ENCODE measurements at places on chromosomes 13 and 19. TPM values are rescaled to one million over a fixed set of nuclear protein-coding genes. Genes with fewer than 3 reads are reported as not detected.
A peak's percentile ranks its signal among the peaks of the same experiment; 100 is the strongest.

ZNF682 gene
- 4.9 TPM for total RNA-seq

CERS1 gene
- 5.3 TPM for total RNA-seq

- H3K4me1 ChIP-seq = no peaks in the 10 kb centered on the region
- no peak for DNase-seq
- H3K4me3 ChIP-seq = no peak overlapping the region
- no peaks in the 10 kb centered on the region for H3K36me3 ChIP-seq
- no peaks in the 10 kb centered on the region for H3K27me3 ChIP-seq
- H3K27ac ChIP-seq = no peak overlapping the region
Measured at GRCh38 chr13:36509369-36509768, 77.1 kb downstream of the CCNA1 start.

DNA sequence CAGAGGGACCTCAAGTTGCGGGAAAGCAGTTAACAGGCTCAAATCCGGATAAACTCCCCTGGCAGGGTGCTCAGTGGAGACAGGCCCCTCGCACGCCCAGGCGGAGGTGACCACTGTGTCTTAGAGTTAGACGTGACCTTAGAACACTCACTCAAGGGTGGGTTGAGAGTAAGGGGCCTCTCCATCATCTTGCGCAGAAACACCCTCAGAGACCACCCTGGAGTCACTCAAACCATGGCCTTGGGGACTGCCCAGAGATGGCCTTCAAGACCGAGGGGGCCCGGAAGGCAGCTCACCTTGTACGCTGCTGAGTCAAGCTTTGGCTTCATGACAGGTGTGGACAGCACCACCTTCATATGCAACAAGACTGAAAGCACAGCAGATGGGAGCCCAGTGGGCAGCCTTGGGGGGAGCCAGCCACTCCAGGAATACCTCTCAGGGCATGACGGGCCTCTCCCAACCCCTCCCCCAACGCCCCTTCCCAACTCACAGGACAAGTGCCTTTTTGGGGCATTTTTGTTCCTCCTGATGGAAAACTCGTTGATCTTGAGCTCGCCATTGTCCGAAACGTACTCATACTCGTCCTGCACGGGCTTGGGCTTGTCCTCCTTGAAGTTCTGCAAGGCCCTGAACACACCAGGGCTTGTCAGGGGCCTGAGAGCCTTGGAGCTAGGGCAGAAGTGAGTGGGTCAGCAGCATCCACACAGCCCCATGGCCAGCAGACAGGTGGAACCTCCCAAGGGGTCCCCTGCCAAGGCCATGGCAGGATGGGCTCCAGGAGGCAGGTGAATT lies 229.2 kb downstream of the TUBA3C start:
- no peak overlapping the region for H3K4me3 ChIP-seq
- H3K4me1 ChIP-seq = no peaks in the 10 kb centered on the region
- no peak overlapping the region for H3K27ac ChIP-seq
- H3K36me3 ChIP-seq = no peaks in the 10 kb centered on the region

GRCh38 chr19:38617764-38618589 lies at the start of gene MAP4K1:
TSS of gene MAP4K1 (minus strand) at chr19:38617953. CDS start at chr19:38617895, 58 bp downstream.
- DNase-seq = no peak
- no peaks in the 10 kb centered on the region for H3K36me3 ChIP-seq
- H3K27ac ChIP-seq = peak within 1 kb of the TSS; percentile 69
- H3K27me3 ChIP-seq = no peaks in the 10 kb centered on the region

SERP2 gene
- 4.3 TPM for total RNA-seq

GRCh38 chr13:106566641-106567473 lies 1.1 kb downstream of the ARGLU1 start:
- DNase-seq = peak; percentile 70
- peak overlapping the region; percentile 79 for H3K4me3 ChIP-seq
- peaks cover 27% of the 10 kb centered on the region for H3K4me1 ChIP-seq
- H3K27ac ChIP-seq = peak overlapping the region; percentile 97

GRCh38 chr19:6717441-6717971 lies 2.9 kb downstream of the C3 start:
- H3K4me1 ChIP-seq = peaks cover 7% of the 10 kb centered on the region
- H3K4me3 ChIP-seq = no peak overlapping the region
- no peak overlapping the region for H3K27ac ChIP-seq
- H3K27me3 ChIP-seq = no peaks in the 10 kb centered on the region
- no peak for DNase-seq

DNA sequence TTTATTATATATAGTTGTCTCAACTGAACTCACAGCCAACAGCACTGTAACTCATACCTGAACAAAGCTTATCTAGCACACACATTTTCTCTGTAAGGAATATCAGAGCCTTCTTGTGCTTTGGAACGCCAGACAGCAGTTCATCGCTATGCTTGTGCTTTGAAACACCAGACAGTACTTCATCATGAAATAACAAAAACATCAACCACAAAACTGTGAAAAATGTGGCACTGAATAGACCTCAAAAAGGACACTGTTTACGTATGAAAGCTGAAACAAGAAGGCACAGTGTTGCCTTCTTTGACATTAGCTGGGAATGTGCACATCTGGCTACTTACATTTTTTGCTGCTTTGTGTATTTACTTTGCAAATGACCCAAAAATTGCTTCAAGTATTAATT lies 160.2 kb downstream of the PDS5B start:
- no peaks in the 10 kb centered on the region for H3K4me1 ChIP-seq
- DNase-seq = no peak
- H3K4me3 ChIP-seq = no peak overlapping the region
- no peaks in the 10 kb centered on the region for H3K36me3 ChIP-seq

DNA sequence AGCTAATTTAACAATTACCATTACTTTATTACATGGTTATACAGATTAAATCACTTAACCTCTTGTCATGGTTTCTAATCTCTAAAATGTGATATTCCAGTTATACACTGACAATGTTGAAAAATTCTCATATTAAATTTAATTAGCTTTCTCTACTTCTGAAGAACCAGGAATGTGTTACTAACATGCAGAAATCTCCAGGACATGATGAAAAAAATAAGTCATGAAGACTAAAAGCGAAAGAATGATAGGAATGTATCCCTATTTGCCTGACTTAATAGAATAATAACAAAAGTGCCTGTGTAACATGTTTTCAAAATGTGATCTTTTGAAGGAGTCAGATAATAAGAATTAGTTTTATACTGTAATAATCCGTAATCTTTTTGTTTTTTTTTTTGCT lies 2823.7 kb upstream of the PCDH20 start:
- H3K36me3 ChIP-seq = no peaks in the 10 kb centered on the region
- H3K27ac ChIP-seq = no peak overlapping the region
- H3K4me3 ChIP-seq = no peak overlapping the region
- DNase-seq = no peak

DNA sequence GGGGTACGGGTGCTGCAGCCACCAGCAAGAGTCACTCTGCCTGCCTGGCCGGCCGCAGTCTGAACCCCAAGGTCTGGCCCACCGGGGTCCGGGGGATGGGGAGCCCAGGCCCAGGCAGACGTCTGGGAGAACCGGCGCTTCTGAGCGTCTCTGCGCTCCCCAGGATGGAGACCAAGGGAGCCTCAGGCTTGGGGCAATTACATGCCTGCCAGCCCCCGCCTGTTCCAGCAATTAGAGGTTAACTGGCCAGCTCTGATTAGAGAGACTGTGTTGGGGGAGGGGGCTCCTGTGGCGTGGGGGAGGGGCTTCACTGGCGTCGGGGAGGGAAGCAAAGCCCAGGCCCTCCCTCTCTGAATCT lies 11.9 kb downstream of the MEIS3 start:
- no peak for DNase-seq
- H3K27ac ChIP-seq = no peak overlapping the region
- no peaks in the 10 kb centered on the region for H3K4me1 ChIP-seq
- no peak overlapping the region for H3K4me3 ChIP-seq
- H3K36me3 ChIP-seq = no peaks in the 10 kb centered on the region

KCTD4 gene
- total RNA-seq = 0.23 TPM

DCT gene
- not detected for total RNA-seq

GRCh38 chr19:39335168-39335548 lies 685 bp downstream of the GMFG start:
- H3K4me1 ChIP-seq = peaks cover under 1% of the 10 kb centered on the region
- no peaks in the 10 kb centered on the region for H3K27me3 ChIP-seq
- no peak for DNase-seq
- no peaks in the 10 kb centered on the region for H3K36me3 ChIP-seq

IGFL1 gene
- total RNA-seq = not detected

GRCh38 chr13:67877031-67877430 lies 646.9 kb upstream of the PCDH9 start:
- no peaks in the 10 kb centered on the region for H3K27me3 ChIP-seq
- H3K36me3 ChIP-seq = no peaks in the 10 kb centered on the region
- DNase-seq = no peak
- no peaks in the 10 kb centered on the region for H3K4me1 ChIP-seq
- no peak overlapping the region for H3K4me3 ChIP-seq

CFD gene
- 9.0 TPM for total RNA-seq

C19orf81 gene
- total RNA-seq = 2.2 TPM

RFX2 gene
- 2.3 TPM for total RNA-seq

DNA sequence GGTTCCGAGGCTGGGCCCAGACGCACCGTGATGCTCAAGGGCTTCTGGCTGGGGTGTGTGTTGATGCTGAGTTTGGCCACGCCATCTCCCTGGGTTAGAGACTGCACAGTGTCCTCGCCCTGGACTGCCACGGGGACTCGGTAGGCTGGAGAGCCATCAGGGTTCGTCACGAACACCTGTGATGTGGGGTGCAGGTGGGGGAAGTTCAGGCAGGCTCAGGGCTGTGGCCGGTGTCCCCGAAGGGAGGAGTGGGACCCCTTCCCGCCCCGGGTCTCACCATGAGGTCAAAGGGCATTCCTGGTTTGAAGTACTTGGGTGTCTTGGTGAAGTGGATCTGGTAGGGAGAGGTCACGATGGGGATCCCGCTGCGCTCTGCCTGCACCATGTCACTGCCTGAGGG lies 8.2 kb downstream of the C3 start:
- no peak overlapping the region for H3K27ac ChIP-seq
- H3K4me1 ChIP-seq = no peaks in the 10 kb centered on the region
- peaks cover 30% of the 10 kb centered on the region for H3K27me3 ChIP-seq
- H3K4me3 ChIP-seq = no peak overlapping the region

OR7A5 gene
- total RNA-seq = not detected

- no peak overlapping the region for H3K27ac ChIP-seq
- DNase-seq = no peak
- H3K27me3 ChIP-seq = no peaks in the 10 kb centered on the region
- H3K36me3 ChIP-seq = no peaks in the 10 kb centered on the region
Measured at GRCh38 chr13:51643882-51644281, 59.6 kb downstream of the WDFY2 start.

GRCh38 chr19:52451241-52451640 lies 2.1 kb upstream of the ZNF578 start:
- no peaks in the 10 kb centered on the region for H3K36me3 ChIP-seq
- no peaks in the 10 kb centered on the region for H3K27me3 ChIP-seq
- H3K4me3 ChIP-seq = no peak overlapping the region
- H3K27ac ChIP-seq = no peak overlapping the region
- no peak for DNase-seq
- no peaks in the 10 kb centered on the region for H3K4me1 ChIP-seq

DNA sequence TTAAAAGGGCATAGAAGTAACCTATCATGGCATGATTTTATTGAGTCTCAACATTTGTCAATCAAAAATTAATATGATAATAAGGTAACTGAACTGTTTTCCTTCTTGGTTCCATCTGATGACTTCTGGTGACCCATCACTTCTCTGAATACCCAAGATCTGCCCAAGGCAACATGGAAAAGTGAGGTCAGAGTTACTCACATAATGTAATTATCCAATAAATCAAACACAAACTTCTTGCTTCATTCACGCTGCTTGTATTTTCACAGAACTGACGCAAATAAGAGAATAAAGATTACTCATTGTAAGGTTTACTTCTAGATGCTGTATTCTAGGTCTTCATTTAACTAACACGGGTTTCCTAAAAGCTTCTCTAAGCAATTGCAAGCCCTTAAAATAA lies 361.6 kb downstream of the RBM26 start:
- no peak overlapping the region for H3K4me3 ChIP-seq
- no peak overlapping the region for H3K27ac ChIP-seq
- H3K4me1 ChIP-seq = no peaks in the 10 kb centered on the region
- no peaks in the 10 kb centered on the region for H3K27me3 ChIP-seq
- DNase-seq = no peak
- no peaks in the 10 kb centered on the region for H3K36me3 ChIP-seq

DNA sequence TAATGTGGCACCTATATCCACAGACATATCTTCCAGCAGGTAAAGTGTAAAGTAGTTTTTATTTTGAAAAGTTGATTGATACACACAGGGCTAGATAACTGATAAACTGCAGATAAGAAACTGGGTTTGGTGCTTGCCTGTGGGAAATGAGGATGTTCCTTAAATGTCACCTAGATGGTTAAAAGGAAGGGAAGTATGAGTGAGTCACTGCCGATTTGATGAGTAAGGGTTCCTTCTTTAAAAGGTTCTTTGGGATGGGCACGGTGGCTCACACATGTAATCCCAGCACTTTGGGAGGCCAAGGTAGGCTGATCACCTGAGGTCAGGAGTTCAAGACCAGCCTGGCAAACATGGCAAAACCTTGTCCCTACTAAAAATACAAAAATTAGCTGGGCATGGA lies 73.8 kb upstream of the FRY start:
- H3K27ac ChIP-seq = no peak overlapping the region
- H3K27me3 ChIP-seq = no peaks in the 10 kb centered on the region
- no peak for DNase-seq
- H3K4me3 ChIP-seq = no peak overlapping the region

DNA sequence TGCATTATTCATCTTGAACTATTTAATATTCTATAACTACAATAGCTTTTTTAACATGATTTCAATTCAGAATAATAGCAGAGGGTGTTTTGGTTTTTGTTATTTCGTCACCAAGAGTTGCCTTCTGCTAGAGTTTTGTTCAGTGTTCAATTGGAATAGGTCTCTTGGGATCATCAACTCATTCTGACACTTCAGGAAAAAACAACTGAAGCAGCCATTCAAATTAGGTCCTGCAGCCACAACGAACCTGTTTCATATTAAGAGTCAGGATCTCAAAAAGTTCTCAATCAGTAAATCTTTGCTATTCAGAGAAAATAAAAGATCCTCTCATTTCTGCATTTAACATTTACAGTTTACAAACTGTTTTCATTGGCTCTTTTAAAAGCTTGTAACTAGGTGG lies 2.4 kb upstream of the CHAMP1 start:
- no peak for DNase-seq
- H3K36me3 ChIP-seq = no peaks in the 10 kb centered on the region
- H3K4me3 ChIP-seq = no peak overlapping the region
- no peaks in the 10 kb centered on the region for H3K27me3 ChIP-seq

CBY2 gene
- total RNA-seq = not detected

NKPD1 gene
- total RNA-seq = 0.08 TPM

All from hepatocyte (in vitro differentiated cells).